ENCODE measurements at places on chromosomes 11 and 22.

DNA sequence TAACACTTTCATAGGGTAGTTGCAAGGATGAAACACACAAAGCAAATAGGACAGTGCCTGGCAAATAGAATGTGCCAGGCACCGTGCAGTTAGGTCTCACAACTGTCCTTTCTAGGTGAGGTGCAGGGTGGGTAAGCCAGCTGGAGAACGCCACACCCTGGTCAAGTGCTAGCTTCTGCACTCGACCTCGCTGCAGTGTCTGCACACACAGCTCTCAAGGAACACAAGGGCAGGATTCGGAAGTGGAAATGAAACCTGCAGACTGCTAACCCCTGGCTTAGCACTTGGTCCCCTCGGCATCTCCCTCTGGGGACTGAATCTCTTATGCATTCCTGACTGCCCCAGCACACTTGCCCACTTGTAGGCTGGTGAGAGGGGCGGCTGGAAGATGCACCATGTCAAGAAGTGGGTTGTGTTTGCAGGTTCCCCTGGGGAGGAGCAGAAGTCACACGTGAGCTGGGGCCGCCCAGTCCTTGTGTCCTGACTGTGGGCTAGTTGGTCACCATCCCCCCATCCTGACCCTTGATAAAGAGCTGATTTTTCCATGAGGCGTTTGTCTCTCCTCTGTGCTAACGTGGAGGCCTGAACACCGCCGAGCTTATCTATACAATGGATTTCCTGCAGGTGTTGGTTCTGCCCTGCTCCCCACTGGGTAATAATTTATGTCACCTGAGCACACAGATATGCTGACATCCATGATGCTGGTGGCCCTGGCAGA lies 89.0 kb downstream of the MICAL2 start:
- DNase-seq = no peak

GRCh38 chr22:32752816-32753520 lies 48.5 kb upstream of the TIMP3 start:
- DNase-seq = no peak

DNA sequence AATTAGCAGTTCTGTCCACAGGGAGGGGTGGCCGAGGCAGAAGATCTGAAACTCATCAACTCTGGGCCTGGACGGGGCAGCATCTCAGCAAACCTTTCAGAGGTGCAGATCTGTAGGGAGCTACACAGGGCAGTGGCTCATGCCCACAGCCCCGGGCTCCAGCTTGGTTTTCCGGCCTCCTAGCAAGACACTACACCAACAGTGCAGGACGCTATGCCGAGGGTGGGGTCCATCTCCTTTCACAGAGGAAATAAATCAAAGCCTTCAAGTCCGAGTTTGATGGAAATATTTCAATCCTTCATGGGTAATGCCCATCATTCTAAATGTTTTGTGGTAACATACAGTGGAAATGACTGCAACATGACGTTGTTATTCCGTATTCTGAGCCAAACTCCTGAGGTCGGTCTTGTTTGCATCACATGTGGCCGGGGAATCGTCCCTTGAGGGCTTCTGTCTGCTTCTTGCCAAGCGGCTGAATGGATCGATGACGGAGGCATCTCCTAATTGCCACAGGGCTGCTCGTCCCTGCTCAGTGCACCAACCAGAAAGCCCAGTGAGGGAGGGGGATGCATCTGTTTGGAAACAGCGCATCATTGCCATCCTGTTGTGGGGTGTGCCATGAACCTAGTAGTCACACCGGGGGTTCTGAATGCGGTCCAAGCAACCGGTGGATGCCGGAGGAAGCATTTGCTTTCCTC lies 30.0 kb downstream of the LINC01488 start:
- DNase-seq = no peak

GRCh38 chr11:92591521-92591920 lies 366.9 kb downstream of the FAT3 start:
- DNase-seq = no peak

GRCh38 chr22:28128827-28129226 lies 209.8 kb upstream of the PITPNB start:
- DNase-seq = no peak

GRCh38 chr11:121944556-121945230 lies 171.3 kb downstream of the BLID start:
- no peak for DNase-seq

- DNase-seq = no peak
These were observed 10.3 kb downstream of the HSPA8 start for GRCh38 chr11:123051634-123052033.

GRCh38 chr11:112132737-112133136 lies 31.2 kb downstream of the IL18 start:
- DNase-seq = no peak

GRCh38 chr22:42379966-42380537 lies 52.2 kb downstream of the NFAM1 start:
- DNase-seq = no peak

DNA sequence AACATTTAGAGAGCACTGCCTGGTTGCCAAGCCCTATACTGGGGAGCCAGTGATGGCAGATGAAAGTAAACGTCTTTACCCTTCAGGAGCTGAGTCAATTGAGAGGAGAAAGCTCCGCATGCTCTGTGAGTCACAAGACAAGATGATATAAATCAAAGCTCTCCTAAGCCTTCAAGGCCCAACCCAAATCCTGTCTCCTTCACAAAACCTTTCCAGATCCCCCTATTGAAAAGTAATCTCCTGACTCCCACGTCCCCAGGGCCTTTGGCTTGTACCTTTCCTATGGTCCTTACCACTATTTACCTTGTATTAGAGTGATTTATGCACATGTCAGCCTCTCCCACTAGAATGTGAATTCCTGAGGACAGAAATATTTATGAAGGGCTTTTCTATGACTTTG lies 230.1 kb upstream of the TENM4 start:
- no peak for DNase-seq

DNA sequence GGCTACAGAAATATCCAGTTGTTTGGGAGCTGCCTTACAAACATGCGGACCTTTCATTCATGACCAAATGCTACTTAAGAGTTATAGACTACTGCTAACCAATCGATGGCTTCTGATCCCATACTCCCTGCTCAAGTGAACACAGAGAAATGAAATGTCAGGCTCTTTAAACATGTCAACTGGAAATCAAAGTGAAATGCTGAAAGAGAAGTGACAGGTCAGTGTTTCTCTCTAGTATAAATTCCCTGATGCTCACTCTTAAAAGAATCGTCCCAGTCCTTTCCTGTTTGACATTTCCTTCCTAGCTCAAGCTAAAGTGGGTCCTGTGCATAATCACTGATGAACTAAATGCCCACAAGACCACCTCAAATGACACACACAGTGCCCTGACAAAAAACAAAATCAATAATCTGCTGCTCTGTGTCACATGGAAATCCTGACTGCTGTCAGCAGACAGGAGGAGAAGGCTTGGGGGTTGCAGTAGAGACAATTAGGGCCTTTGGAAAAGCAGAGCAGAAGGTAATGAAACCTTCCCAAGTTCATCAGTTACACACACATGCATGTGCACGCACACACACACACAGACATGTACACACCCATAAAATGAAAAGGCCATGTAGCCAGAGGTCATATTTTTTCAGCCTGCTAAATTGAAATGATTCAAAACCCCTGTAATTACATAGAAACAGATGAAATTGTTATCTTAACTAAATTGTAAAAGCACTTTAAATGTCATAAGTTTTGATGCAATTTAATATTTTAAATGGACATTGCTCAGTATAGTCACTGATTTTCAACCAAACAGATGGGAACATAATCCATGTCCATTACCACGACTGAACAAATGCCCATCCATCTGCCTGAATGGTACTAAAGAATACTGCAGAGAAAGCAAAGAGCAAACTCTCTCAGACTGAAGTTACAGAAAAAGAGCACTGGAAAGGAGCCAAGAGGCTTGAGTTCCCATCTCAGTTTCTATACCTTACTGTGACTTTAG lies 330.7 kb downstream of the TTC28 start:
- no peak for DNase-seq

GRCh38 chr11:114416441-114416961 lies 16.0 kb downstream of the RBM7 start:
- DNase-seq = no peak

GRCh38 chr11:114196997-114197703 lies 99.0 kb upstream of the NNMT start:
- DNase-seq = no peak

All from activated T-helper 1 cell treated with anti-CD3 and anti-CD28 coated beads, Interleukin-2, amount 50 U/mL, for 16 hours (primary cell).